ENCODE measurements at places on chromosomes 7 and 10.

GRCh38 chr10:69851306-69851705 is 49.6 kb downstream of the COL13A1 start:
- no peak for DNase-seq

DNA sequence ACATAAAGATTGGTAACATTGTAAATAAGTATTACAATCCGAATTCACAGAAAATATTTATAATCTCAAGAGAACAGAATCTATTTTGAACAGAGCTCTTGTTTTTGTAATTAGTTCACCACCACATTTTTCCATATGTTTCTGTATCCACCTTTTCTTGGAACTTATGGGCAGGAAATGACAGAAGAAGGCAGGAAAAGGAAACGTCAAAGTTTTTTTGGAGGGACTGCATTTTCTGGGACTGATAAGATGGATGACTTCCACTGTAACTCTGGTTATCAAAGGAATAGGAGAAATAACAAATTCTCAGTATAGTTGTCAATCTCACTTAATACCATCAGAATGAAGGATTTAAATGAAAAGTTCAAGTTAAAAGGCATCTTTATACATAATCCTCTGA is 75.1 kb upstream of the SMNDC1 start:
- DNase-seq: no peak

DNA sequence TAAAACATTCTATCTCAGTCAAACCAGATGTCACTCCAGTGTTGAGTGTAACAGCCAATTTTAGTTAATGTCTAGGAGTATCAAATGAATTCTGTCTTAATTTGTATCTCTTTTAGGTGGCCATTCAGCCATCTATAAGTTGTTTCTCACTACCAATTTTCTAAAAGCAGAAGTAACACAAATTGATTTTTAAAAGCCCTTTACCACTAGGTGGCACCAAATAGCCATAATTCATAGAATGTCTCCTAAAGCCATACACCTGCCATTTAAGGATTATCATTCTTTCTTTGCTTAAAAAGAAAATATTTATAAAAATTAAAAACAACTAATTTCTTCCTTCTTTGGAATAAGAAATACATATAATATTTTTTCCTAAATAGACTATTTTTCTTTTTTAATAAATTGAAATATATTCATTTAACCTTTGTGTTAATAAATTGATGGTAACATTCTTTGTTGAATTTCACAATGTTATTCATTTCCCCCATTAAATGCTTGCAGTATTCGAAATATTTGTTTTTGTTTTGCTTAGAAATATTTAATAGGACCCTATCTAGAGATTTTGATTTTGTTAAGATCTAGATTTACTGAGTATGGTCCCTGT is 107.8 kb upstream of the PPP1R3A start:
- DNase-seq: peak; percentile 66

DNA sequence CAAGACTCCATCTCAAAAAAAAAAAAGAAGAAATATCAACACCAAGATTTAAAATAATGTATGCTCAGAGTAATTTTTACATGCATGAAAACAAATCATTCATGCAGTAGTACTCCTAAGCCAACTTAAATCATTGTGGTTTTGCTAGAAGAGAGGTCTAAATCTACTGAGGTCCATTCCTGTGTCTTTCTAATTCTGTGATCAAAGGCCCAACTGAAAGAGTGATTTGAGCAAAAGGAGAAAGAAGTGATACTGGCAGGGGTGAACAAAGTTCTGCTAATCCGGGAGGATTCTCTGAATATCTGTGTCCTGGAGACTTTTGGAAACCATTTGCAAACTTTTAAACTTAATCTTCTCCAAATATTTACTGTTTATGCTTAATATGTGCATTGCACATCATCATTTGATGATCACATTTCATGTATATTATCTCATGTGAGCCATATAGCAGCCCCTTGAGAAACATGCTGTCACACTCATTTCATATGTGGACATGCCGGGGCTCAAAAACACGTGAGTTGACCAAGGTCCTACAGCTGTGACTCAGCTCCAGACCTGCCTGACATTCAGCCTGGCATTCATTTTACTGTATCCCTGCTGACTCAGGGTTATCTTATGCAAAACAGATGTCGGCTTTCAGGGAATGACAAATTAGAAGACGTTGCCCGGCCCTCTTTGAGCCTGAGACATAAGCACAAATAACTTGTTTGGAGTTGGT is 76.4 kb downstream of the FAM107B start:
- no peak for DNase-seq

DNA sequence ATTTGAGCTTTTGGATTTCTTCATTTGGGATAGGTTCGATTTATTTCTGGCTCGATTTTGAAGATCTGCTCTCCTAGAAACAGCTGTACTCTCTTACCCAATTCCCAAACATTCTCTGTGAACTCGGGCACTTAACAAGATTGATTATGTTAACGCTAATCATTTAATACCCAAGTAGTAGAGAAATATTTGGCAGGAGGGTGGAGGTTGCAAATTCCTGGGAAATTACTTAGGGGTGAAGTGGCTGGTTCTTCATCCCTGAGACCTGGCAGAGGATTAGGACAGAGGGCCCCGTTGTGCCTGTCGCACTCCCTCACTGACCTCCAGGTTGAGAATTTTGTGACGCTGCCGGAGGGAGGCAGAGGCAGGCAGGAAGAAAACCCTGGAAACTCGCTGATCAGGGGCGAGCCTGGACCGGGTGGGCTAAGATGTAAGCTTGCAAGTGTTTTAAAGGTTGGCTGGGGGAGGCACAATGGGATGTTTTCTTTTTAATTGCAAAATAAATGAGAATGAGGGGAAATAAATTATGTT is 182.6 kb downstream of the TCF7L2 start:
- no peak for DNase-seq

- DNase-seq: no peak
These were observed 77.9 kb downstream of the GLI3 start for GRCh38 chr7:42159130-42159529.

DNA sequence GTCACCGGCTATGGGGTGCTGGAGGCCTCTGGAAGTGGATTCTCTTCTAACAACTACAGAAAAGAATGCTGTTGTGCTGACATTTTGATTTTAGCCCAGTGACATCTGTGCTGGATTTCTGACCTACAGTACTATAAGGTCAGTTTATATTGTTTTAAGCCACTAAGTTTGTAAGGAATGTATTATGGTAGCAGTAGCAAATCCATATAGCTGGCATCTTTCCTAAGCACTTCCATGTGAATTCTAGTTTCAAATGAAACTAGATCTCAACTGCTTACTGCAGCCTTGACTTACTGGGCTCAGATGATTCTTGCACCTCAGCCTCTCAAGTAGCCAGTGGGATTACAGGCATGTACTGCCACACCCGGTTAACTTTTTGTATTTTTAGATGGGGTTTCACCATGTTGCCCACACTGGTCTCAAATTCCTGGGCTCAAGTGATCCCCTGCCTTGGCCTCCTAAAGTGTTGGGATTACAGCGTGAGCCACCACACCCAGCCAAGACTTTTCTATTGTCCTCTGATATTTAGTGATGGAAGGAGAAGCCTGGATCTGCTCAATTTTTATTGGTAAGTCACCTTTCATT is 414.0 kb downstream of the PHTF2 start:
- no peak for DNase-seq

DNA sequence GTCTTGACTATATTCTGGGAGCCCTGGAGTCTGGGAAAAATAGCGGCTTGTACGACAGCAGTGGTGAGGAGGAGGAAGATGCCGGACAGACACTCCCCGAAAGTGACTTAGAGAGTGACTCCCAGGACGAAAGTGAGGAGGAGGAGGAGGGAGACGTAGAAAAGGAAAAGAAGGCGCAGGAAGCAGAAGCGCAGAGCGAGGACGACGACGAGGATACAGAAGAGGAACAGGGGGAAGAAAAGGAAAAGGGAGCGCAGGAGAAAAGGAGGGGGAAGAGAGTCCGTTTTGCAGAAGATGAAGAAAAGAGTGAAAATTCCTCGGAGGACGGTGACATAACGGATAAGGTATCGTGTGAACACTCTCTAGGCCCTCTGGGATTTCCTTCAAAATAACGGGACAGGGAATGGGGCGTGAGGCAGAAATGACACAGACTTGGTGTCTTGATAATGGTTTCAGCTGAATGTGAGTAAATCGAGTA is 908 bp downstream of the NOM1 start:
- DNase-seq: no peak

DNA sequence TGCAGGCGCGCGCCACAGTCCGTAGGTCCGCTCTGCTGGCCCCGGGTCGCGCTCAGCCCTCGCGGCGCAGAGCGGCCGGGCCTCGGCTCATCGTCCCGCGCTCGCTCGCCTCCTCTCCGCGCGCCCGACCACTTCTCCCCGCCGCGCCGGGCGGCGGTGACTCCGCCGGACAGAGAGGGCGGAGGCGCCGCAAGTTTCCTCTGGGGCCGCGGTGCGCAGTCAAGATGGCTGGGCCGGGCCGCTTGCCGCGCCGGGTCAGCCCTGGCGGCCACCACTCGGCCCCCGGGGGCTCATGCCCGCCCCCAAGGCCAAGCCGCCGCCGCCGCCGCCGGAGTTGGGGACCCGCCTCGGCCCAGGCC is 441 bp downstream of the FZD8 start:
- peak; percentile 21 for DNase-seq

DNA sequence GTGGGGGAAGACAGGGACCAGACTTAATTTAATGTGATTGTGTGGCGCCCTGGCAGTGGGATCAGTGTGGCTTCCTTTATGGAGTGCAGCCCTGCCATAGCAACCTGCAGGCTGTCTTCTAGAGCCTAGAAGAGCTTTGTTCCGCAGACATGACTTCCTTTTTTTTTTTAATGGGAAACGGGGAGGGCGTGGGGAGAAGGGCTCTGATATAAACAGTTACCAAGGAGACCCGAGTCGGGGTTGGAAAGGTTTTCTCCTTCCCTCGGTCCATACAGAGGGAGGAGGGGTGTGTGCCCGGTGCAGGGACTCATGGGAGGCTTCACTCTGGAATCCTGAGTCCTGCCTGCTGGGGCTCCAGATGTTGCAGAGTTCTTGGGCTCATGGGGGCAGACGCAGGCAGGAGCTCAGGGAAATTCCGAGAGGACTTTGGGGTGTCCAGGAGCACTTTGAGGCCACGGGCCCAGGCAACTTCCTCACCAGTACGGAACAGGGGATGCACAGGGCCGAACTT is 26.9 kb downstream of the TMEM120A start:
- no peak for DNase-seq

DNA sequence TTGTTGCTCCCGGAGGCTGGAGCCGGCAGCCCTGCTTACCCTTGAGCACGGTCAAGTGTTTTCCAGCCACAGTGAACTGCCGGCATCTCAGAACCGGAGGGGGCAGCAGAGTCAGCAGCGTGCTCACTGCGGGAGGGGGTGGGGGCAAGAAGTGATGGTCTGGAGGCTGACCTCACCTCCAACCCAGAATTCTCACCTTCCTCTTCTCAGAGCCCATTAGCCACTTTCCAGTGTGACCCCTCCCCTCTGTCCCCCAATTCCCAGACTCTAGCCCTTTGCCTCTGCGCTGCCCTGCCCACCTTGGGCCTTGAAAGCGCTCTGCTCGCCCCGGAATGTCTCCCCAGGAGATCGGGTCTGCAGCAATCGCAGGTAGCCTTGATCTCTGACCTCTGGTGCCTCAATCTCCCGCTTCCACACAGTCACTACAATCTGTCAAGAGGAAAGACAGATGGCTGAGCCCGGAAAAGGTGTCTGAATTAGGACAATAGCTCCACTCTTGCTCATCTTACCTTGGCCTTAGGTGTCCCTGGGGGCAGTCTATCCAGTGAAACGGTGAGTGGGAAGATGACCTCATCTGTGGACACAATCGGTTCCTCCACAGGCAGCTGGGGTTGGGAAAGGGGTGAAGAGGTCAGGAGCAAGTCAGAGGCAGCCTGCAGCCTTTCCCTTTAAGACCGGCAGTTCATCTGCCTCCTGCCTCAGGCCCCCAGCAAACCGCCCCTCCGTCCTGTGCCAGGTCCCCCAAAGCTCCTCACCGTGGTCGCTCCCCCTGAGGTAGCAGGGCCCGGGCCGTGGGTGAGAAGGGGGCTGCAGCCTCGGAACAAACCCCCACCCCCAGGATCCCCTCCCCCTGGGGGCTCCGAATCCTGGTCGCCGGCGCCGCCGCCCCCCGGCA is 942 bp downstream of the TRAPPC14 start:
- no peak for DNase-seq

GRCh38 chr7:132162556-132163144 is 413.6 kb downstream of the PLXNA4 start:
- no peak for DNase-seq

- no peak for DNase-seq
These were observed 76.9 kb downstream of the ELMO1 start for GRCh38 chr7:37371755-37372154.

DNA sequence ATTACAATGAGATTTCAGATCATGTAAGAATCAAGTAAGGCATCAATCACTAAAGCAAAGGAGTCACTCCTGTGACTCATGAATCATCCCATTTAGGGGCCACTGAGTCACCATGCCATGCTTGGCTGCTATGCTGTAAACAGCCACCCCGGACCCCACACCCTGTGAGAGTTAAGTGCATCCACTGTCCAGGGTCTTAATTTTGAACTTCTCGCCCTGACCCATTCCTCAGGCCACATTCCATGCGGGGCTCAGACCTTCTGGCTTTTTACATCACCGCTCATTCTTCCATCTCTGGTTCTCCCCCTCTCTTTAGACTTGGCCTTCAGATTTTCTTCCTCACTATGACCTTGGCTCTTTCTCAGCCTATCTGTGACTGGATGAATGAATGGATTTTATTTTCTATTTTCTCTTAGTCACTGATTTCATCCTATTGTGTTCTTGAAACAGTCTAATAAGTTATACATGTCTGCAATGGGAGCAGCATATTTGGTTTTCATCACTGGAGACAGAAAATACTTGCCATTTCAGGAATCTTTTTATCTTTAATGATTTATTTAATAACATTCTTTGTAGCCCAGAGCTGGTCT is 239.6 kb downstream of the SKIDA1 start:
- DNase-seq: no peak

- DNase-seq: peak; percentile 74
These were observed 20.3 kb upstream of the HECTD2 start for GRCh38 chr10:91389636-91390512.

DNA sequence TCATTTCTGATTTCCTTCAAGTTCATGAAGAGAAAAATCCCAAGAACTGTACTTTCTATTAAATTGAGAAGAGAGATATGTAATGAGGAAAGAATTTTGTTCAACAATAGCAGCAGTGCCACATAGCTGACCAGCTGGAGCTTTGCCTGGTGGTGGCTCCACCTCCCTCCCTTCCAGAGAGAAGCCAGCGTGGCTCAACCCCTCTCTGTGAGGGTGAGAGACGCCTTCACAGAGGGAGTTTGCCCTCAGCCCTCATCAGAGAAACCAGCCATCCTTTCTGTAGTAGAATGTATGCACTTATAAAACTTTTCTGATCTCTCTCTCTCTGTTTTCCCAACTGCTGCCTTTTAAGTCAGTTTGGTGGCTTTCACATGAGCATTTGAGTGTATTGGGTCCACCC is 20.5 kb upstream of the COL1A2 start:
- DNase-seq: no peak

- DNase-seq: no peak
These were observed 170.1 kb downstream of the RTKN2 start for GRCh38 chr10:62098278-62099121.

DNA sequence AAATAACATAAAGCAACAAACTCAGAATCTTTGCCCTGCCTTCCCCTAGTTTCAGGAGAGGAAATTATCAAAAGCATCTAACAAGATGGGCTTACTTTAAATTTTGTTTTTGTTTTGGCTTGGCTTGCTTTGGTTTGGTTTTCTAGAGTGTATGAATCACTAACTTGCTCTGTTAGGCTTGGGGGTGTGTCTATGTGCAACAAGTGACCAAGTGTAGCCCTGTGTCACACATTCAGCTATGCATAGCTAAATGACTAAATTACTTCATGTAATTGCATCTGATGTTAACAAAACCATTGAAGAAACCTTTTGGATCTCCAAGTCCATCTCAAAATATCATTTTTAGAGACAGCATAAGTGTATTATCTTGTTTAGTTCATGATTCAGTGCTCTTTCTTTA is 251.0 kb downstream of the TFEC start:
- no peak for DNase-seq

GRCh38 chr7:2722591-2722990 is 34.6 kb downstream of the AMZ1 start:
- no peak for DNase-seq

All from NCI-H1436 (cell line).